Liver (tissue), 10 donors: ENCODE measurements at places on chromosomes 11 and 22. TPM values are rescaled to one million over a fixed set of nuclear protein-coding genes. Genes with fewer than 3 reads are reported as not detected.

CNGA4 gene
- 0.09 TPM for polyA plus RNA-seq

ALG8 gene
- 29.4 TPM for polyA plus RNA-seq

KRTAP5-5 gene
- polyA plus RNA-seq = not detected

RFPL3 gene
- not detected for polyA plus RNA-seq

DDI1 gene
- polyA plus RNA-seq = not detected

NRGN gene
- polyA plus RNA-seq = 0.51 TPM

SEPTIN3 gene
- 0.07 TPM for polyA plus RNA-seq

SMTN gene
- polyA plus RNA-seq = 16.4 TPM

TYR gene
- polyA plus RNA-seq = not detected

ABCC8 gene
- polyA plus RNA-seq = not detected

KRTAP5-11 gene
- polyA plus RNA-seq = not detected

OR2AG2 gene
- not detected for polyA plus RNA-seq

RDX gene
- polyA plus RNA-seq = 116 TPM

ZNF74 gene
- polyA plus RNA-seq = 2.3 TPM

INS gene
- 0.16 TPM for polyA plus RNA-seq

MRGPRE gene
- polyA plus RNA-seq = not detected

NOX4 gene
- 0.07 TPM for polyA plus RNA-seq

MUC5AC gene
- polyA plus RNA-seq = not detected

CNTF gene
- polyA plus RNA-seq = 0.18 TPM
